Neuronal stem cell (in vitro differentiated cells): ENCODE measurements at places on chromosomes 11 and 22.

- H3K4me3 ChIP-seq = peak overlapping the region; percentile 91
- H3K36me3 ChIP-seq = peaks cover 31% of the 10 kb centered on the region
- H3K4me1 ChIP-seq = peaks cover 3% of the 10 kb centered on the region
- DNase-seq = no peak
- H3K27me3 ChIP-seq = no peaks in the 10 kb centered on the region
Measured at GRCh38 chr11:2990617-2991451, 1.3 kb downstream of the NAP1L4 start.

DNA sequence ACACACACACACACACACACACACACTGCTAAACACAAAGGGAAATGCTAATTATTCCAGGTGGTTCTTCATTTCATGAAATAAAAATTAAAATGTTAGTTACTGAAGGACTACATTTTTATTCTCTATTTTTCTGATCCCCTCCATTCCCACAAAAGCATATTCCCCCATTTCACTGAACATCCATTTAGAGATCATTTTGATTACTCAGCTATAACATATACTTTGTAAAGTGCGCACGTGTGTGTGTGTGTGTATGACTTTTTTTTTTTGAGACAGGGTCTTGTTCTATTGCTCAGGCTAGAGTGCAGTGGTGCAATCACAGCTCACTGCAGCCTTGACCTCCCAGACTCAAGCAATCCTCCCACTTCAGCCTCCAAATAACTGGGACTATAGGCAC lies 42.6 kb downstream of the SLC35F2 start:
- H3K36me3 ChIP-seq = no peaks in the 10 kb centered on the region
- no peak for DNase-seq
- no peaks in the 10 kb centered on the region for H3K4me1 ChIP-seq
- H3K27ac ChIP-seq = no peak overlapping the region

DNA sequence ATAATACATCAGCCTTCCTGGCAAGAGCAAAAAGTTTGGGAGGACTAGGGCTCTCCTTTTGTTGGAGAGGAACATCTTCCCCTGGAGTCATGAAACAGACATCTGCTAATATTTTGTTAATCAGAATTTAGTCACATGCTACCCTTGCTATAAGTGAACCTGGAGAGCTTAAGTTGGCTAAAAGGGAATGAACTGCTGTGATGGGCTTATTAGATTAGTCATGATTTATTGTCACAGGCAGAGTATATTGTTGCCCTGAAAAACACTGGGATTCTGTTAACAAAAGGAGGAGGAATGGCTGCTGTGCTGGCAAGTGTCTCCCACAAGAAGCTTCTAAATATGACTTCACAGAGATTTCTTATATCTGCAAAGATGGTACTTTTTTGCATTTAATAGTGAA lies 16.0 kb downstream of the TCP11L1 start:
- no peak for DNase-seq
- peaks cover 2% of the 10 kb centered on the region for H3K4me1 ChIP-seq
- peaks cover 2% of the 10 kb centered on the region for H3K36me3 ChIP-seq

DNA sequence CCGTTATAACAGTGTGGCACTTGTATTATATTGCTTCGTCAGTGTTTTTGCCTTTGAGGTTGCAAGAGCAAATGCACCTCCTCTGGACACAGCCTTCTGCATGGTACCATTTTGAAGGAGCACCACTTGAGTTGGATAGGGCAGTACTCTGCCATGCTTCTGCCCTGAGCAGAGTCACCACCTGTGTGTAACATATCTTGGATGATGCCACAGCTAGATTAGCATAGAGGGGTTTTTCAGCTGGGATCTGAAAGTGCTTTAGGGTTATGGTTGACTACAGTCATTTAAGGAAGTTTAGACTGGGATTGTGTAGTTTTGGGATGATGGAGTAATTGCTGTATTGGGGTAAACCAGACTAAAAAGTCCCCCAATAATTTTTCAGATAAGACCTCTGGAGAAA lies 78.8 kb downstream of the PPP6R3 start:
- H3K27ac ChIP-seq = no peak overlapping the region
- no peak overlapping the region for H3K4me3 ChIP-seq
- H3K4me1 ChIP-seq = peaks cover 3% of the 10 kb centered on the region
- no peaks in the 10 kb centered on the region for H3K27me3 ChIP-seq

GRCh38 chr22:38085501-38085900 lies 1.5 kb upstream of the SLC16A8 start:
- H3K4me3 ChIP-seq = no peak overlapping the region
- H3K27me3 ChIP-seq = peaks cover 7% of the 10 kb centered on the region
- no peaks in the 10 kb centered on the region for H3K36me3 ChIP-seq
- H3K27ac ChIP-seq = no peak overlapping the region

DNA sequence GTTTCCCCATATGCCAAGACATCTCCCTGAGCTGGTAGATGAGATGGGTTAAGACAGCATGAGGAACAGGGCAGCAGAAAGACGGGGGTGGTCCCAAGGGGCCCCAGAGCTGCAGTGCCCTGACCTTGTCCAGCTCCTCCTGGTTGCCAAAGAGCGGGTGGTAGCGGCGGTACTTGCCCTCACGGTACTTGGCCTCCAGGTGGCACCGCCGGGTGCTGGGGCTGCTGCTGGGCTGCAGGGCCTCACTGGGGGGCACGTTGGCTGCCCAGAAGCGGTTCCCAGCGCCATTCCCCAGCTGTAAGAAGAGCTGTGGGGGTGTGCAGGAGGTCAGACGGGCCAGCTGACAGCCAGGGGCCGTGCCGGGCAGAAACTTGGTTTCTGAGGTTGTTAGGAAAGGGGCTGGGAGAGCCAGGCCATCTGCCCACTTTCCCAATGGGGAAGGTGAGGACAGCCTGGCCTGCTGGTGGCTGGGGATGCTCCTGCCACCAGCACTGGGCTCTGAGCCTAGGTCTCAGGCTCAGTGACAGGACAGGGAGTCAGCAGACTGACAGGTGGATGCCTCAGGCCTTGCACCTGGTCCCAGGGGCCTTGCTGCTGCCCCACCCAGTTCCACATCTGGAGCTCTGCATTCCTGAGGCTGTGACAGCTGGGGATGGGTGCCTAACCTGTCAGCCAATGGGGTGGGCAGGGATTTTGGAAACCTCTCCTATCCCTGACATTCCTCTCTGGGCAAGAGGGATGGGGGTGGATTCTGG lies 30.0 kb upstream of the PDE2A start:
- no peak overlapping the region for H3K4me3 ChIP-seq
- peaks cover 13% of the 10 kb centered on the region for H3K4me1 ChIP-seq
- DNase-seq = no peak
- peaks cover 21% of the 10 kb centered on the region for H3K36me3 ChIP-seq
- no peak overlapping the region for H3K27ac ChIP-seq

DNA sequence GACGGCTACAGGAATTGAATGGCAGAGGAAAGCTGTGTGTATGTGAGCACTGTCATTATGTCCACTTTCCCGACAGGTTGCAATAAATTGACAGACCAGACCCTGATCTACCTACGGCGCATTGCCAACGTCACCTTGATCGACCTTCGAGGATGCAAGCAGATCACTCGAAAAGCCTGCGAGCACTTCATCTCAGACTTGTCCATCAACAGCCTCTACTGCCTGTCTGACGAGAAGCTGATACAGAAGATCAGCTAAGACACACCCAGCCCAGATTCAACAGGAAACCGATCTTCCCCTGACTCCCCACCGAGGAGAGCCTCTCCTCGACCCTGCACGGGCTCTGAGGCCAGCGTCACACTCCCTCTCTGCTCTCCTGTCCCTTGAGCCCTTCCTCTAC lies 11.5 kb upstream of the GRK2 start:
- H3K27ac ChIP-seq = no peak overlapping the region
- peaks cover 60% of the 10 kb centered on the region for H3K36me3 ChIP-seq
- no peak overlapping the region for H3K4me3 ChIP-seq
- peaks cover 2% of the 10 kb centered on the region for H3K27me3 ChIP-seq
- no peaks in the 10 kb centered on the region for H3K4me1 ChIP-seq
- DNase-seq = no peak

- DNase-seq = no peak
- H3K27ac ChIP-seq = no peak overlapping the region
- H3K4me3 ChIP-seq = no peak overlapping the region
- no peaks in the 10 kb centered on the region for H3K27me3 ChIP-seq
- peaks cover 7% of the 10 kb centered on the region for H3K4me1 ChIP-seq
Measured at GRCh38 chr11:125995313-125995712, 49.5 kb downstream of the VSIG10L2 start.

- no peaks in the 10 kb centered on the region for H3K4me1 ChIP-seq
- H3K4me3 ChIP-seq = peak overlapping the region; percentile 34
- no peak overlapping the region for H3K27ac ChIP-seq
- DNase-seq = no peak
- no peaks in the 10 kb centered on the region for H3K27me3 ChIP-seq
Measured at GRCh38 chr22:47396515-47396914, 634.1 kb downstream of the TBC1D22A start.

- peaks cover 3% of the 10 kb centered on the region for H3K36me3 ChIP-seq
- no peak overlapping the region for H3K4me3 ChIP-seq
- H3K27me3 ChIP-seq = no peaks in the 10 kb centered on the region
- H3K4me1 ChIP-seq = peaks cover 11% of the 10 kb centered on the region
- H3K27ac ChIP-seq = no peak overlapping the region
- DNase-seq = no peak
Measured at GRCh38 chr22:45584121-45584570, 81.5 kb downstream of the FBLN1 start.

DNA sequence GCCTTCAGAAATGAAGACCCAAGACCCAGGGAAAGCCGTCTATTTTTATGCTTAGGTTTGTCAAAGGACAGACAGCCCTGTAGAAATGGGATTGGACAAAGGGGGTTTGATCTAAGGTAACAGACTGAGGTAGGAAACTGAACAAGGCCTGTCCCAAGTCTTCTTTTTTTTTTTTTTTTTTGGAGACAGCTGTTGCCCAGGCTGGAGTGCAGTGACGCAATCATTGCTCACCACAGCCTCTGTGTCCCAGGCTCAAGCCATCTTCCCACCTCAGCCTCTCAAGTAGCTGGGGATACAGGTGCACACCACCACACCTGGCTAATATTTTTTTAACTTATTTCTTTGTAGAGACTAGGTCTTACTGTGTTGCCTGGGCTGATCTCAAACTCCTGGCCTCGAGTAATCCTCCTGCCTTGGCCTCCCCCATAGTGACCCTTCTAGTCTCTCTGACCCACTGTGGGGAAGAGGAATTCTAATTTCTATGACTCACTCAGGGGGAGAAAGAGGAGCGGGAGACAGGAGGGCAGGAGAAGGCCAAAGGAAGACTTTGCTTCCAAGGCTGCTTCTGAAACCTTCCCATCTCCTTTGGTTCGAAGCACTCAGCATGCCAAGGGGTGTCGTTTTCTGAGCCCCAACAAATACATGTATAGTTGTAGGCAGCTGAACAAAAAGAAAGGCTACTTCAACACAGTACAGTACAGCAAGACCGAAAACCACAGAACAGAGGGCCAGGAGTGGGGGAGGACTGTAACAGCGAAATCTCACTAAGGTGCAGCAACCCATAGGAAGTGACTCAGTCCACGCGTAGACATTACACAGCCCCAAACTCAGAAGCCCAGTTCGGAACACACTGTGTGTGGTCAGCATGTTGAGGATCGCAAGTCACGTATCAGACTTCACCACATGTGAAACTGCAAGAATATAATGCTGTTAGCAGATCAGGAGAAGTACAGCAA lies 872 bp downstream of the TMA7B start:
- no peaks in the 10 kb centered on the region for H3K36me3 ChIP-seq
- no peaks in the 10 kb centered on the region for H3K27me3 ChIP-seq
- H3K27ac ChIP-seq = no peak overlapping the region

GRCh38 chr22:48092866-48093265 lies 1330.4 kb downstream of the TBC1D22A start:
- no peaks in the 10 kb centered on the region for H3K4me1 ChIP-seq
- H3K27me3 ChIP-seq = peaks cover 3% of the 10 kb centered on the region
- no peak overlapping the region for H3K27ac ChIP-seq
- H3K36me3 ChIP-seq = no peaks in the 10 kb centered on the region
- no peak for DNase-seq

- peaks cover 40% of the 10 kb centered on the region for H3K4me1 ChIP-seq
- H3K4me3 ChIP-seq = peak overlapping the region; percentile 46
- H3K27me3 ChIP-seq = no peaks in the 10 kb centered on the region
- H3K27ac ChIP-seq = no peak overlapping the region
Measured at GRCh38 chr11:65417702-65418430, 4.7 kb upstream of the NEAT1 start.

DNA sequence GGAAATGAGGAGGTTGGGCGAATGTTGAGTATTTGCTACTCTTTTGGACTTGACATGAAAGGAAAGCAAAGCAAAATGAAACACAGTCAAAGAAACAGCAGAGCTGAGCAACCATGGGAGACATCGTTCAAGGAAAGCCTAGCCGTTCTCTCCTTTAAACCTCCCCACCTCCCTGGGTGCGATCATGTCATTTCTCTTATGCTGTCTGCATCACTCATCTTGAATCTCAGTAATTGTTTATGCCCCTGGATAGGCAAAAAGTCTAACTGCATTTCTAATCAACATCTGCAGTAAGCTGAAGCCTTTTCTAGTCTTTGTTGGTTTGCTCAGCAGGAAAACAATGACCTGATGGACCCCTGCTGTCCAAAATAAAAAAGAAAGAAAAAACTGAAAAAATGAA lies 107.0 kb downstream of the MSANTD4 start:
- no peaks in the 10 kb centered on the region for H3K36me3 ChIP-seq
- H3K4me3 ChIP-seq = no peak overlapping the region
- DNase-seq = peak; percentile 38
- peaks cover 8% of the 10 kb centered on the region for H3K4me1 ChIP-seq
- no peak overlapping the region for H3K27ac ChIP-seq

DNA sequence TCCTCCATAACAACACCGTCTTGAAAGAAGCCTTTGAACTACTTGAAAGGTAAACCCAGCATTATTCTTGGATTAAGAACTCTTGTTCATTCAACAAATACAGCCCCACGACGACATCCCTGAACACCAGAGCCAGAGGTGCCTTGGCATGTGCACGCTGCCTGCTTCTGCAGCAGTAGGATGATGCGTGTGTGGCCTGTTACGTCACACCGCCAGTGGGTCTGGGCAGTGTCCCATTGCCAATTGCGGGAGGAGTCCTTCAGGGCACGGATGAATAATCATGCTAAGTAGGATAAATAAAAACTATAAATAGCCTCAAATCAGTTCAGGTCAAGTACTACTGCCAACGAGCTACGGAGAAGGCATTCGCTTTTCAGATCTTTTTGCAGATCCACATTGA lies 380.5 kb downstream of the SHANK2 start:
- DNase-seq = no peak
- H3K4me1 ChIP-seq = peaks cover 13% of the 10 kb centered on the region
- no peaks in the 10 kb centered on the region for H3K27me3 ChIP-seq
- no peak overlapping the region for H3K27ac ChIP-seq
- H3K4me3 ChIP-seq = no peak overlapping the region
- H3K36me3 ChIP-seq = no peaks in the 10 kb centered on the region

GRCh38 chr11:7523416-7524210 lies 9.8 kb downstream of the PPFIBP2 start:
- no peak overlapping the region for H3K27ac ChIP-seq
- no peaks in the 10 kb centered on the region for H3K4me1 ChIP-seq
- H3K4me3 ChIP-seq = no peak overlapping the region
- no peaks in the 10 kb centered on the region for H3K36me3 ChIP-seq
- no peaks in the 10 kb centered on the region for H3K27me3 ChIP-seq

- no peak for DNase-seq
- no peak overlapping the region for H3K27ac ChIP-seq
- H3K36me3 ChIP-seq = peaks cover 50% of the 10 kb centered on the region
- no peak overlapping the region for H3K4me3 ChIP-seq
Measured at GRCh38 chr11:68889948-68890446, 13.6 kb downstream of the MRPL21 start.
